ENCODE measurements at places on chromosomes 7 and 10. TPM values are rescaled to one million over a fixed set of nuclear protein-coding genes. Genes with fewer than 3 reads are reported as not detected.

GRCh38 chr7:44150966-44151941, 10.1 kb upstream of the MYL7 start:
- peak; percentile 28 for DNase-seq

DNA sequence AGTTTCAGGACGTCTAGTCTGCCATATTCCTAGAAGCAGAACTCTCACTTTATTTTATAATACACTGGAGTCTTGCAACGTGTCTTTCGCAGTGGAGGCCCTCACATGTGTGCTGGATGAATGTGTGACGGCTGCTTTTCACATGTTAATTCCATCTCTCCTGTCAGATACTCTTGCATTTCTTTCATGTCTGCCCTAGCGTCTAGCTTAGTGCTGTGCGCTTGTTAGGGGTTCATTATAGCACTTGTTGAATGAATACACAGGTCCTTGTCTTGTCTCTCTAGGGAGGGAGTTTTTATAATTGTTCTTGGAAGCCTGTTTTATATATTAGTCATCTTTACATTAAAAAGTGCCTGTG, 94.4 kb downstream of the MAP3K8 start:
- peak; percentile 21 for DNase-seq

HPSE2 gene
- total RNA-seq, result 0.30 TPM

TMEM213 gene
- total RNA-seq, result not detected

- DNase-seq, result no peak
Measured at GRCh38 chr7:35993676-35994606, 159.1 kb upstream of the EEPD1 start.

ACTR3C gene
- 0.73 TPM for total RNA-seq

DNA sequence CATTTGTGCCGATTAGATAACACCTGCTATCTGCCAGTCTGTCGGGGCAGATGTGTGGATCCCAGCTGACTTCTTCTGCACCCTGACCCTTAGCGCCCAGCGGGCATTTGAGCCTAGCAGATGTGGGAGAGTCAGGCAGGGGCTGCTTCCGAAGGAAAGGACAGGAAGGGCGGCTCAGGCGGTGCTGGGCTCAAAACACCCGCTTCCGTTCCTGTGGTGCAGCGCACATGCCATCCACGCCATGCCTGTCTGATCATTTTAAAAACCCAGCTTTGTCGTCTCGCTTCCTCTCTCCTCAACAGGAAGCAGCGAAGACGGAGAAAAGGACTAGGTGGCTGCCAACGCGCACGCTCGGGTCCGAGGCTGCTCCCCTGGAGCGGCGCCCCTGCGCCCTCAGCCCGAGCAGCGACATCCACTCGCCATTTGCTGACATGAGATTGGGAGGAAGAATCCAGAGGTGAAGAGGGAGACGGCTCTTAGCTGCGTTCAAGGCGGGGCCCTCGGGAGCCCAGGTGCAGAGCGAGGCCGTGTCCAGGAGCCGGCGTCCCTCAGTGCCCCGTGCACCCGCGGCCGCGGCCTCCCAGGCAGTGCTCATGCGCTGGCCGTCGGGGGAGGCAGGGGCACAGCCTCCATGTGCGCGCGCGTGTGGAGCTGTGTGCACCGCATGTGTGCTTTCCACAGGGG, 5.9 kb upstream of the BHLHA15 start:
- DNase-seq, result no peak

DNA sequence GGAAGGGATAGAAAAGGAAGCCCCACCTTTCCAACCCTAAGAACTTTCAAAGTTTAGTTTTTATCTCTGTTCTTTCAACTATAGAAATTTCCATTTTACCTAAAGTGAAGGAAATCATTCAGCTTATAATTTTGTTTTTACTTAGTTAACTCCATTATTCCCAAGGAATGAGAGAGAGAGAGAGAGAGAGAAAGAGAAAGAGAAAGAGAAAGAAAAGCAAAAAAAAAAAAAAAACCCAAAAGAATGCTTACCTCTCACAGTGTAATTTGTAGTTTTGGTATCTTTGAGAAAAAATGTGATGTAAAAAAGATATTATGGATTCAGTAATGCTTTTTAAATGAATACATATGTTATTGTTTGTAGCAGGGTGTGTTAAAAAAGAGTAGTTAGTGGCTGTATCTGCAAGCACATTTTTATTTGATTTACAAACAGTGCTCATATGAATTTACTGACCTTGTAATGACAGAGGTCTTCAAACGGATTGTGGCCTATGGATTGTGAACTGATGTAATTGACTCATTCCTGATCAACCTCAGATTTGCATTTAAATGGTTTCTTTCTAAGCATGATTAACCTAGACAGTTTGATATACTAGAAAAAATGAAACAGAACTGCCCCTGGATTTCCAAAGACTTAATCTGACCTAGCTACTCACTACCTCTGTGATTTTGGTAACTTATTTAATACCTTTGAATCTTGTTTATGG, 64.9 kb downstream of the LCOR start:
- DNase-seq, result no peak

- DNase-seq, result peak; percentile 58
Measured at GRCh38 chr10:93420091-93420490, 62.0 kb downstream of the MYOF start.

HOXA7 gene
- not detected for total RNA-seq

- DNase-seq, result no peak
Measured at GRCh38 chr7:44711528-44711927, 37.1 kb upstream of the ZMIZ2 start.

- no peak for DNase-seq
Measured at GRCh38 chr10:118957966-118958365, 71.5 kb upstream of the NANOS1 start.

VWA2 gene
- 0.21 TPM for total RNA-seq

- no peak for DNase-seq
Measured at GRCh38 chr10:60427148-60427547, 37.5 kb upstream of the ANK3 start.

RNF148 gene
- 0.48 TPM for total RNA-seq

GRCh38 chr7:44172352-44172751, 16.9 kb downstream of the GCK start:
- no peak for DNase-seq

FAM221A gene
- total RNA-seq, result 16.6 TPM

PPP1R17 gene
- total RNA-seq, result 2.3 TPM

DNA sequence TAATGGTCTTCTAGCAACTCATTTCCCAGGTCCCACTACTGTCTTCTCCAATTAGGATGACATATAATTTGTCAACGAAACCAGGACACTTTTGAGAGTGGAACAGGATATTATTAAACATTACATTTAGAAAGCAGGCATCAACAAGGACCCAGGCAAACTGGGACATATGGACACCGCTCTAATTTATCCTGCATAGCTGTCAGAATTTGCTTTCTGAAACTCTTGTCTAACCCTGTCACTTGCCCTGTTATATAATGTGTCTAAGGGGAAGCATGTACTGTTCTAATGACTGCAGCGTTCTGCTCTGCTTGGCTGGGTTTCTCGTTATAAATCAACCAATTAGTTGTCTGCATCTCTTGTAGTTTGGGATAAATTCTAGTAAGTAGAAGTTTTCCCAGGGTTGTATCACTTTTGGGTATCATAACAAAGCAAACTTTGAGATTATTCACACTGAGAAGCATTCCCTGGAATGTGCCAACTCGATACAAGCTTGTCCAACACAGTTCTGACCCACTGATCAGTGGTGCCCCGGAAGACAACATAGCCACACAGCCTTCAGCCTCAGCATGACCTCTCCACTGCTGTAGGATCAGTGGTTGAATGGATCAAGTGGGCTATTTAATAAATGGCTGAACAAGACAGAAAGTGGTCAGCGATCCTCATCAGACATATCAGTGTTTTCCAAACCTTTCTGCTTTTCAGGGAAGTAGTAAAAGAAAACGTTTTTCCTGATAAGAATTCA, 228.1 kb downstream of the KIF20B start:
- no peak for DNase-seq

GRCh38 chr10:92240289-92241157, 50.4 kb downstream of the CPEB3 start:
- peak; percentile 73 for DNase-seq

DNA sequence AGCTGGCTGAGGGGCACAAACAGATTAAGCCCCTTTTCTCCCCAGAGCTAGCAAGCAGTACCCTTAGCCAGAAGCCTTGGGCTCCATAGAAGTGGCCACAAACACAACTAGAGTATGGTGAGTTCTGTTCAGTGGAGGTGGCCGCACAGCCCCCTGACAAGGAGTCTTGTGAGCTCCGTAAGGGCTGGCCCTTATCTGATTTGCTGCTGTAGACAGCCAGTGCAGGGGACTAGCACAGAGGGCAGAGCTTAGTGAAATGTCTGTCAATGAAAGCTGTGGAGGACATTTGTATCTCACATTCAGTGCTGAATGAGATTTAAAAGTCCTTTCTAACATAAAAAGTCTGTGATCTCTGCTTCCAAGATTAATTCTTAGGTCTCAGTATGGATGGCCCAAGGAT, 137.3 kb downstream of the AUTS2 start:
- no peak for DNase-seq

PRDX3 gene
- total RNA-seq, result 445 TPM

GRCh38 chr10:79610601-79611191, at the start of gene SFTPA1:
Gene SFTPA1, plus strand, starts transcription at chr10:79610939. Its CDS starts 887 bp downstream, at chr10:79611826.
- no peak for DNase-seq

All from H7 (cell line).